ENCODE measurements at places on chromosomes 7 and 10.

DNA sequence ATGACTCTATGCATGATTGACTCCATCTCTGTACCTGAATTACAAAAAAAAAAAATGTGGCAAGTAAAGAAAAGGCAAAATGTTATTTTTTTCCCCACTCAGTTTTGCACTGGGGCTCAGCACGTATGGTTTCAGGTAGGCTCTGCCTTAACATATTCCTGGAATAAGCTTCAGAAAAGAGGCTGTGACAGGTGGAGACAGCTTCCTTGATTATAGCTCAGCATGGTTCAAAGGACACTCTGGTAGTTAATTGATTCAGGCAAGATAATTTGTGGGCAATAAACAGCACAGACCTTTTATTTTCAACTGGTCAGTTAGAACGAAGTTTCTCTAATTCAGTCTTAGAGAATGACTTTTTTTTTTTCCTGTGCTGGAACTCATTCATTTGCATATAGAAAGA is 347.3 kb downstream of the GALNT17 start:
- DNase-seq: no peak

- peak; percentile 79 for DNase-seq
These were observed 40.7 kb upstream of the ANAPC16 start for GRCh38 chr10:72175149-72175548.

- no peak for DNase-seq
These were observed 57.5 kb downstream of the UNCX start for GRCh38 chr7:1290026-1290678.

- DNase-seq: no peak
These were observed 82.9 kb upstream of the OGDHL start for GRCh38 chr10:49844775-49845595.

GRCh38 chr7:44666566-44666965 is 60.1 kb downstream of the OGDH start:
- DNase-seq: no peak

DNA sequence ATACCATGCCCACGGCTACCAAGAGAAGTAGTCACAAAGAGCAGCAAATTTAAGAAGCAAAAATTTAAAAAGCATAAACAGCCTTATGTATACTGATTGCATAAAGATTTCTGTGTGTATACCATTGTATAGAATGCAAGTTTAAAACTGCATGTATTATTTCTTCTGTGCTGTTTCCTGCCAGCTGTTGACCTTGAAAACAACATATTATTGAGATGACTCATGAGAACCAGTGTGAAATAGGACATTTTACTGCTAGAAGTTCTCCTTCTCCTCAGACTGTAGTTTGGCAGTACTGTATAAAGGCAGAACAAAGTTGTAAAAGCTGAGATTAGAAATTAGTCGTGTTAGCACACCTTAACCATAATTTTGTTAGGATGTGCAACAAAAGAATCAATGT is 42.3 kb upstream of the SGCE start:
- DNase-seq: peak; percentile 83

DNA sequence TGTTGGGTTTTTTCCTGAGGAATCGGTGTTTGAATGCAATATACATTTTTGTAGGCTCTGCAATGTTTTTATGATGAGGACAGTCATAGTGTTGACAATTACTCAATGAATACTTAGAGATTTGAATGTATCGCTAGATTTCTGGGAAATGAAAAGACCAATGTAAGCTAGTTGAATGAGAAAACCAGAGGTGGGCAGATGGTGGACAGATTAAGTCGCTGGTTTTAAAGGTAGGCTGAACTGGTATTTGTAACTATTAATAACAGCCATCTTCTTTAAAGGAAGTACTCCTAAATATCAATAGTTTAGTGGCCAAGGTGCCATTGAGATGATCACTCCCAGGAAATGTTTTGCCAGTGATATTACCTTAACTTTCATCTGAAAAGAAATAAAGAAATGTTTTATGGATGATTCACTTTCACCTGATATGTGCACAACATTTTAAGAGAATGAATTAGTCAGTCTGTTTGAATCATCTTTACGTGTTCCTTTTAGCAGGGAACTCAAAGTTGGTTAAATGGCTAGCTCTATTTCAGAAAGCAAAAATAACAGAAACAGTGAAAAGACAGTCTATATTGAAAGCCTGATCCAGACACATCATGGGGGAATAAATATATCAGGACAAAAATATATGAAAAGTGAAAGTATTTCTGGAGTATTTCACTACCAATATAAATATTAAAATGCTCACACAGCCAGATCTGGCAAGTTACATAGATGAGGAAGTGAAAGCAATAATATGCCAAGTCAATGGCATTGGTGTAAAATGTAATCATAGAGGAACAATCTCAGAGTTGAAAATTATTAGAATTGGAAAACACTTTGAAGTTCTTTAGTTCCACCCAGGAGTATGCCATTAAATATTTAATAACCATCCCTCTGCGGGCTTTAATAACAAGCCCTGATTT is 20.7 kb downstream of the MET start:
- peak; percentile 55 for DNase-seq

DNA sequence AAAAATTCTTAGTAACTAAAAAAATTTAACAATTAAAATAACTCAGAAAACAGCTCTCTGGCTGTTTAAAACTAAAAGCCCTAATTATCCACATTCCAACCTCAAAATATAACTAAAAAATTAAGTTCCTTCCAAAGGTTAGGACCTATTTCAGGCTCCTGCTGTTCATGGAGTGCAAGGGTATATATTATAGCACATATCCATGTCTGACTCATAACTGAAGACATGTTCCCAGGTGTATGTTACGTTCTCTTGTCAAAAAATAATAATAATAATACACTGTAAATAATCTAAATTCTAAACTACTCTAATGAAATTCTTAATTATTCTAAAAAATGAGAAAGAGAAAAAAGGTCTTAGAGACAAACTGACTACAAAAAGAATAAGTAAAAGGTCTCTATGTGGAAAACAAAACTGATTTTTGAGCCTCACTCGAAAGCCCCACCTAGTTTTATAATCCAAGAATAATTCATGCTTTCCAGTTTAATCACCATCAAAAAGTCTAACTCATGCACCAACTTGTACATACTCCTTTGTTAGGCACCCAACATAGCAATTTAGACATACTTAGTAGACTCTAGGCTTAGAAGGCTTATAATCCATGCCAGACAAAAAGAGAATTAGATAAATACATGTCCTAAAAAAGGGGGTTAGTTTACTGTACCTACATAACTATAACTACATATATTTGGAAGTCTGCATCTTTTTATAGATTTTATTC is 171.4 kb downstream of the KMT2E start:
- no peak for DNase-seq

DNA sequence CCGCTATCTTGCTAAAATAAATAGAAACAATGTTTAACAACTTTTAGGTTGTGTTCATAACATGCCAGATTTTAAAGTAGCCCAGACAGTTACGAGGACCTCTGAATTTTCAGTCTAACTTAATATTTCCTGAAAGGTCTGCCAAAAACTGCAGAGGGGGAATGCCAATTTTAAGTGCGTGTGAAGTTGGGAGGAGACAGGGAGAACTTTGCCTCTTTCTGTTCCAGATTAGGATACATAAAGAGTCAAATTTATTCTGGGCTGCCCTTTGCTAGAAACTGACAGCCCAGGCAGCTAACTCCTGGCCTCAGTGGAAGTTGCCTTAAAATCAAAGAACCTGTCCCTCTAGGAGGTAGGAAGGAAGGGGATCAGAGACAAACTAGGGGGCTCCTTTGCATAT is 52.3 kb upstream of the PIP4K2A start:
- DNase-seq: no peak

DNA sequence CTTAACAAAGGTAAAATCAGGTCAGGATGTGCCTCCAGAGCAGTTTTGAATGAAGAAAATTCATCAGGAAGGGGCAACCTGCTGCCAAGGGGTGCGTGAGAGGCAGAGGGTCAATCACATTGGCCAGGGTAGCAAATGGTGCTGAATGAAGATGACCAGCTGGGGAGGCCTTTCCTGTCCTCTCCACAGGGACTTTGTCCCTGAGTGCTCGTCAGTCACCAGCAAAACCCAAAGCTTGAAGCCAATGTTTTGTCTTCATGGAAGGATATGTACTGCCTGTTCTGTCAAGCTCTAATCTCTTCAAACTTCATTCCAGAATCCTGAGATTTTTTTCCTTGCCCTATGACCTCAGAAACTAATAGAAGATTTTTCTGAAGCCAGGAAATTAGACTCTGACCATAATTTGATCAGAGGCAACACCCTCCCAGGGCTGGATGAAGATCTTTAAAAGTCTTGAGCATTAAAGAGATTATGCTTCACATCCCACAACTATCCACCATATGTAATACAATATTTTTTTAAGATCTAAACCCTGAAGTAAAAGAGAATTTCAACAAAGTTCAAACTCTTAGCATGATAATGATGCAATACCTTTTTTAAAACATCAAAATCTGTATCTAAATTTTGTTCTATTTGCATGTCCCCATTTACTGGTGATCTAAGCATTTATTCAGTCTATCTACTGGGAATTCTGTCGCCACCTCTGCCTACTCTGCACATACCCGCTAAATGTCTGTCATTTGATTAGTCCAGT is 243.0 kb downstream of the SNX13 start:
- DNase-seq: no peak
